ENCODE measurements at places on chromosomes 12 and 14. TPM values are rescaled to one million over a fixed set of nuclear protein-coding genes. Genes with fewer than 3 reads are reported as not detected.

Gene AMIGO2
- 14.2 TPM for total RNA-seq

Gene CLEC2D
- 355 TPM for total RNA-seq

Gene CRIP1
- total RNA-seq = 574 TPM

Gene TOMM20L
- not detected for total RNA-seq

Gene MAP3K9
- total RNA-seq = 6.0 TPM

Gene DCTN2
- 90.8 TPM for total RNA-seq

Gene SCN8A
- total RNA-seq = 2.3 TPM

All from activated CD8-positive, alpha-beta memory T cell treated with anti-CD3 and anti-CD28 coated beads, Interleukin-2, amount 10 ng/mL, durations not matched to agents 7 days and 5 days (primary cell).